Stimulated activated CD8-positive, alpha-beta memory T cell treated with anti-CD3 and anti-CD28 coated beads, Interleukin-4, amount 100 ng/mL, for 1 hour (primary cell): ENCODE measurements at places on chromosomes 12 and 14.

DNA sequence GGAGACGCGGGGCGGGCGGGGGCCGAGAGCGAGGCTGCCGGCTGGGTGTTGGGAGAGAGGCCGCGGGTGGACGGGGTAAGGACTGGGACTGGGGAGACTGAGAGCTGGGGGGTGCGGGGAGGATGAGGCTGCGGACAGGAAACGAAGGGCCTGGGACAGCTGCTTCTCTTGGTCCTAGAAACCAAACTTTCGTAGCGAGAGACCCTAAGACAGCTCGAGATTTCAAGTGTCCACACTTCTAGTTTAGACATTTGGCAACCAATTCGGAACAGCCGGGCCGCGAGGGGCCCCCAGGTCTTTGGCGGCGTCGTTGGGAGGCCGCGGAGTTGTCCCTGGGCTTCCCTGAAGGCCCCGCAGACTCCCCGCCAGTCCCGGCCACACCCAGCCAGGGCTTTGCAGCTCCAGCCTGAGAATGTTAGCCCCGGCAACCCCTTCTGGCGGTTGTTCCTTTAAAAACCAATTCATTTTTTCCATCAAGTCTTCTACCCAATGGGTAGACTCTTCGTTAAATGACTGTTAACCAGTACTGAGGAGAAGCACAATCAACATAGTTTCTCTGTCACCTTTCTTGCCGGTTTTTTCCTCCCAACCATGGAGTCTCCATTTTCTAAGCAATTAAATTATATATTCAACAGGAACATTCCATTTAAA is 11.5 kb downstream of the NKX2-1 start:
- DNase-seq, result no peak

GRCh38 chr12:68613209-68613904 is 2.7 kb downstream of the RAP1B start:
- DNase-seq, result no peak

- no peak for DNase-seq
Observed at GRCh38 chr12:132834181-132834711, 5.6 kb upstream of the GOLGA3 start.

DNA sequence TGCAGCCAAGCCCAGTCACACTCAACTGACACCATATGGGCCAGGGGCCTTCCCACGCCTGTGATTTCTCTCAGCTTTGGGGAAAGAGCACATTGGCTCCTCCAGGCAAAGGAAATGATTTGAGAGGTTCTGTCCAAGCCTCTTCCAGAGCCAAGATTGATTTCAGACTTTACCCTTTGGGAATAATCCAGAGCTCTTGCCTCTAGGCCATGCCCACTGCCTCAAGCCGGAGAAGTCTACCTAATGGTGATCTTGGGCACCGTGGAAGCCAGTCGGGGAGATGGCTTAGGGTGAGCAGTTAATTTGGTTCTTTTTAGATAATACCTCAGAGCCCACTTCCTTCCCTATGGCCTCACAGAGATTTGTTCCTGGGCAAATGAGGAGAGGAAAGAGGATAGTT is 45.0 kb upstream of the NUAK1 start:
- no peak for DNase-seq

GRCh38 chr12:89840162-89840922 is 131.7 kb upstream of the ATP2B1 start:
- no peak for DNase-seq

- no peak for DNase-seq
Observed at GRCh38 chr12:94112121-94112520, 36.3 kb upstream of the PLXNC1 start.

GRCh38 chr12:88993651-88994050 is 358.6 kb downstream of the DUSP6 start:
- no peak for DNase-seq

GRCh38 chr14:79543967-79544697 is 667.2 kb downstream of the DIO2 start:
- no peak for DNase-seq

DNA sequence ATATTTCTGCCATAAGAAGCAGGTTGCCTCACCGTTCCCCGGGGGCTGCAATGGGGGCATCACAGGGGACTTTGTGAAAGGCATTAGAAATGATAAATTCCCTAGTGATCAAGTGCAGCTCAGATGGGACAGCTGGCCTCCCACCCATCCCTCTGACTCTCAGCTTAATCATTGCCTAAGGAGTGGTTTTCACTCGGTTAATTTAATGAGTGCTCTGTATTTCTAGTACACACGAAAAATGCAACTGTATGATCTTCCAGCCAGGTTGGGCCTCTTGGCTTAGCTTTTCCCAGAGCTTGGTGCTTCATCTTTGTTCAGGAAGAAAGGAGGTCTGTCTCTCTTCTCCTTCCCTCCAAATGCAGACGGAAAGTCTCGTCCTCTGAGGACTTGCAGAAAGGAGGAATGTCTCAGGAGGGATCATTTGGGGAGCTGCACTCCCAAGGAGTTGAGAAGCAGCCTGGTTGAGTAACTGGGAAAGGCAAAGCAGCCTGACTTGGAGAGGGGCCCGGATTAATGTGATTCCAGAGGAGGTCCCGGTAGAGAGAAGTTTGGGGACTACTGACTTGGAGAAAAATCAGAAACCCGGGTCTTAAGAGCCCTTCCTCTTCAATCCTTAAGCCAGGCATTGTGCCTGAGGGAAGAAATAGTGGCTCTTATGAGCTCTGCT is 7.2 kb downstream of the CD9 start:
- DNase-seq, result no peak

DNA sequence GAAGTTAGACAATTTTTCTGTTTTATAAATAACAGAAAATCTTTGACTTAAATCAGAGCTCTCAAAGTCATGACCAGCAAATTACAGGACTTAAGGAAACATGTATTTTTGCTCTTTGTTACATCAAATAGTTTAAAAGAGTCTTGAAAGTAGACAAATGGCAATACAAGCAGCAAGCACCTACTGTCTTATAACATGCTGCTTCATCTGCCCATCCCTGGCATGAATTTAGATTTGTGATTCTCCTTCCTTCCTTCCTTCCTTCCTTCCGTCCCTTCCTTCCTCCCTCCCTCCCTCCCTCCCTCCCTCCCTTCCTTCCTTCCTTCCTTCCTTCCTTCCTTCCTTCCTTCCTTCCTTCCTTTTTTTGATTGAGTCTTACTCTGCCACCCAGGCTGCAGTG is 715.6 kb upstream of the FLRT2 start:
- DNase-seq, result no peak

- no peak for DNase-seq
Observed at GRCh38 chr12:112341046-112341825, 41.0 kb downstream of the HECTD4 start.

- DNase-seq, result no peak
Observed at GRCh38 chr14:21096978-21097635, 1.3 kb downstream of the ZNF219 start.

- no peak for DNase-seq
Observed at GRCh38 chr12:2806700-2807099, 5.8 kb upstream of the ITFG2 start.

- DNase-seq, result no peak
Observed at GRCh38 chr14:96693987-96694386, 103.2 kb upstream of the VRK1 start.

GRCh38 chr14:25552826-25553225 is 502.9 kb upstream of the STXBP6 start:
- no peak for DNase-seq

DNA sequence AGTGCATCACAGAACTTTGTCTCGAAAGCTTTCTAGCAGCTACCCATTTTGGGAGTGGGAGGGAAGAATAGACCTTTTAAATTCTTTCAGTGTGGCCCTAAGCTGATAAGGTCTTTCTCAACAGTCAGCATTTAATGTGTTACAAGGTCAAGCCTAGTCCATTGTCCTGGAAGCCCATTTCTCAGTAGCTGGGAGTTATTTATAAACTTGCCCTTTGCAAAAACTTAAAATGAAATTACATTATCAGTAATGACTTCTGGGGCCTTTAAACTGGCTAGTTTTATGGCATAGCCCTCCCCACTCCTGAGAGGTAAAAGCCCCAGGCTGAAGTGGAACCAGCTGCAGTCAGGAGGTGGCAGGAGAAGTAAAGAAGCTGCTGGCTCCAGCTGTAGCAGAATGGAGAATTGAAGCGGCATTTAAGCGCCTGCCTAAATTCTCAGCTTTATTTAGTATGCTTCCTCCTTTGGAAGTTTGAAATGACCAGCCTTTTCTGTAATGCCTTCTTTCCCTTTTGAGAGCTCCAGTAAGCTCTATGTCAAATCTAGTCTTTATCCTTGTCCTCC is 12.4 kb downstream of the COPZ1 start:
- DNase-seq, result no peak
